ENCODE measurements at places on chromosomes 5 and 9.

DNA sequence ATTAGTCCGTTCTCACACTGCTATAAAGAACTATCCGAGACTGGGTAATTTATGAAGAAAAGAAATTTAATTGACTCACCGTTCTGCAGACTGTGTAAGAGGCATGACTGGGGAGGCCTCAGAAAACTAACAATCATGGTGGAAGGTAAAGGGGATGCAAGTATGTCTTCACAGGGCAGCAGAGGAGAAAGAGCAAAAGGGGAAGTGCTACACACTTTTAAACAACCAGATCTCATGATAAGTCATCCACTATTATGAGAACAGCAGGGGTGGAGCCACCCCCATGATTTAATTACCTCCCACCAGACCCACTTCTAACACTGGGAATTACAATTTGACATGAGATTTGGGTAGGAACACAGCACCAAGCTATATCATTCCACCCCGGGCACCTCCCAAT lies 26.6 kb downstream of the FST start:
- DNase-seq, result no peak

- DNase-seq, result no peak
Measured at GRCh38 chr5:148786456-148786855, 40.0 kb upstream of the ADRB2 start.

GRCh38 chr5:167346461-167346860 lies 945.0 kb upstream of the WWC1 start:
- no peak for DNase-seq

DNA sequence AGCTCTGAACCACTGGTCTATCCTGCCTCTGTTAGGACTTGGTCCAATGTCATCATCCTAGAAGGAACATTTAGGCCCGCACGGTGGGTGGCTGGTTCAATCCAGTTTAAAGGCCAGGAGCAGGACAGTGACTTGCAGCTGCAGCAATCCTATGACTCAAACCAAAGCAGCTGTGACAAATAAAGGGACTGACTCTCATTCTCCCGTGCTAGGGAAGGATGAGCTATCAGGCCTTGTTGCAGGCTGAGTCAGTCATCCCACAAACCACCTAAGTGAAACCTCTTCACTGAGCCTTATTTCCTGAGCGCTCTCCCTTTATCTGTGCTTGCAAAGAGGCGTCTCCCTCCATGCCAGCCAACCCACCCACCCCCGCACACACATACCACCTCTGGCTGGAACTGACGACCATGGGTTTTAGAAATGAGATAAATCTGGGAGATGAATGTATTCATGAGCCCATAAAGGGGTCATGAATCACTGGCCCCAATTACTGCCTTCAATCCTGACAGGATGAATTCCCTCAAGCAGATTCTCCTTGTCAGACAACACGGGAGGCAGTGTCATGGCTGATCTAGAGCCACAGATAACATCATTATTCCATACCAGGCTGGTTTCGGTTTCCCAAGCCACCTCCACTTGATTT lies 93.4 kb downstream of the KCNIP1 start:
- DNase-seq, result peak; percentile 4

GRCh38 chr5:165035520-165035919 lies 1530.1 kb downstream of the MAT2B start:
- no peak for DNase-seq

- DNase-seq, result no peak
Measured at GRCh38 chr5:138713247-138713646, 40.0 kb upstream of the CTNNA1 start.

GRCh38 chr9:5509573-5509972 lies 758 bp upstream of the PDCD1LG2 start:
- DNase-seq, result no peak

DNA sequence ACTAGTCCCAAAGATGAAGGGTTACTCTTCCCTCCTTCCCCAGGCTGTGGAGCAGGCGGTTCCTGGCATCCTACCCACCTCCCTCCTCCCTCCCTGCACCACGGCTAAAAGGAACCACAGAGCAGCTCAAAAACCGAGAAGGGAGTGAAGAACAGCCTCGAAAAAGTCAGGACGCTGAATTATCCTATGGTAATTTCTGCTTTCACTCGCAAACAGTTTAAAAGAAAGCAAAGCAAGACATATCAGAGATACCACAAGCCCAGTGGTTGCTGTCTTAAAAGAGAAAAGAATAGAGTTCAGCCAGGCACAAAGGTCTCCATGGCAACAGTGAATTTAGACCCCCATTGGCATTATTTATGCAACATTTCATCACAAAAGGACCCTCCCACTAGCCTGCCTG lies 315.4 kb downstream of the CTNND2 start:
- no peak for DNase-seq

GRCh38 chr5:37494756-37495155 lies 115.6 kb downstream of the WDR70 start:
- no peak for DNase-seq

DNA sequence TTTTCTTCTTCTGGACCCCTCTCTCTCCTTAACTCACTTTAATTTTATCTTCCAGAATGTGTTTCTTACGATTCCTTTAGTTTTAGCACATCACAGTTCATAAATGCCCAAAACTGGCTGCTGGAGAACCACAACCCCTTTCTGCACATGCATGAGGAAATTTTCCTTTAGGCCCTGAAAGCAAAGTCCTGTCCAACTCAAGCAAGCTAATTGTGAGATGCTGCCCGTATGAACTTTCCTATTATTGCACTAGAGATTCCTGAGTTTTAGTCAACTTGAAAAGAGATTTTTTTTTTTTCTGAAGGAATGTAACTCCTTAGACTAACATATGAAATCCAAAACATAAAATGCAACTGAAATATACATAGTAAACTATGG lies 52.1 kb upstream of the DAB2 start:
- no peak for DNase-seq

DNA sequence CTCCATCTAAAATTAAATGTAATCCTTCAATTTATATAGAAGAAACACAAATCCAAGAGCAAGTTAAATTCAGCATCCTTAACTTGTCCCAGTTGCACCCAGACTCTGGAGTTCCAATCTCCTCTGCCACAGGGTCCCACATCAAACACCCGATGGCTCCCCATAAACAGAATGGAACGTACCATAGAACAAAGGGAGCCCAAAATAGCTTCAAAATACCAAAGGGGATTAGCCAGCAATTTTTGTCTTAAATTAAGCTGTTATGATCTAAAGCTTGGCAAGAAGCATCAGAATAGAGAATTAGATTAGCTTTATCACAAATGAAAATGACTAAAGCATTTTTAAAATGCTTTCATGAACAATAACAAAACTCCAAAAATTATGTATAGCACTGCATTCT lies 112.8 kb downstream of the FANCC start:
- DNase-seq, result no peak

GRCh38 chr9:6153425-6153824 lies 62.2 kb upstream of the IL33 start:
- no peak for DNase-seq

DNA sequence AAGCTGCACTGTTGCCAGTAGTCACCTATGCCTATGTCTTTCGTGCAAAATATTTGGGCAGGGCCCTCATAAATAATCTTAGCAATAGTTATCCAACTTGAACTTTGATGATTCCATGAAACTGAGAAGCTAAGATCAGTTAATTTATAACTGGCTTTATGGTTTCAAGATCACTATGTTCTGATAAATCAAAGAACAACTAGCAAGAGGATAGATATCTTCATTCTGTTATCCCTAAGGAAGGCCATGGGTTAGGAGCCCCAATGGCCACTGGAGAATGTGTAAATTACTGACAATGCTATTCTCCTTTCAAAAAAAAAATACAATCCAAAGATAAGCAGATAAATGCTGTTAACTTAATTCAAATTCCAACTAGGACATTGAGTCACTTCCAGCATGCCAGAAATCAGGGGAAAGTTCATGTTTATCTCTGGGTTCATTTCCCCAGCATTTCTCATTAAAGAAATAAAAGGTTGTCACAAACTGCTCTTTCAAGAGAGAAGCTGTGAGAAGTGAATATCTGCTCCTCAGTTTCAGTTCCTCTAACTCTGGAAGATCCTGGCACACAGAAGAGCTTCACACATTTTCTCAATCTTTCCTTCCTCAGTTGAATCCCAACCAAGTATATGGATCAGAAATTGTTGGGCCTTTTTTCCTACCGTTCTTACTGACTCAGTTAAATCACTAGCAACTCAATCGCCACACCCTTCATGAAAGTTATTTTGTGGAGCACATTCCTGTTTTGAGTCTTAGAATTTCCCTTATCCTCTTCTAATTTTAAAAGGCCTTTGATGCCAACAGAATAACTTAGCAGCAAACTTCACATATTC lies 59.6 kb upstream of the SLC1A1 start:
- DNase-seq, result no peak

DNA sequence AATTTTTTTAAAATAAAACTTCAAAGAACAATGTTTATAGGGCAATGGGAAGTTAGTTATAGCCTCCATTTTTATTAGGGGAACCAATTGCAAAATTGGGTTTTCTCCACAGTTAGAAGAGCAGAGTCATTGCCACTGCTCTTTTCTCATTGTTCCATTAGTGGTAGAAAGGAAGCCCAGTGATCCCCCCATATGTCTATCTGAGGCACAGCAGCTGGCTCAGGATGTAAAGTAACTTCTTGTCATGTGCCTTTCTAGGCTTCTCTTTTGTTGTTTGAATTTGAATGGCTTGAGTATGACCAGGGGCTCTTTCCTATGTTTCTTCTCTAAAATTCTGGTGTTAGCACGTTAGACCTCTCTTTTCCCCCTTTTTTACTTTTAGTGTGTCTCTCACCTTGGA lies 61.2 kb downstream of the UBAP1 start:
- no peak for DNase-seq

DNA sequence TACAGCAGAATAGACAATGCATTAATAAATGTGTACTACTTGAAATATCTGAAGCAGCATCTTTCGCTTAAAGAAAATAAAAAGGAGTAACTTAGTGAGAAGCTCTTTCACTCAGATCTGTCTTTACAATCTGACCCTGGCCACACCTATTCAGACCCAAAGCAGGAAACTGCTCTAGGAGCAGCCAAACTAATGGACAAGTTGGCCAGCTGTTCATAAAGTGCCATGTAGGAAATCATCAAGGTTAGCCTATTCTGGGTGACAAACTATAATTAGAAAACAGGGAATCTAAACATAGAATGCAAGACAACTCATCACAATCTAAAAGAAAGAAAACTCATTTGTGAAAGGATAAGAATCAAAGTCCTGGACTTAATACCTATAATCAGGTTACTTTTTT lies 101.3 kb downstream of the AGTPBP1 start:
- DNase-seq, result no peak

DNA sequence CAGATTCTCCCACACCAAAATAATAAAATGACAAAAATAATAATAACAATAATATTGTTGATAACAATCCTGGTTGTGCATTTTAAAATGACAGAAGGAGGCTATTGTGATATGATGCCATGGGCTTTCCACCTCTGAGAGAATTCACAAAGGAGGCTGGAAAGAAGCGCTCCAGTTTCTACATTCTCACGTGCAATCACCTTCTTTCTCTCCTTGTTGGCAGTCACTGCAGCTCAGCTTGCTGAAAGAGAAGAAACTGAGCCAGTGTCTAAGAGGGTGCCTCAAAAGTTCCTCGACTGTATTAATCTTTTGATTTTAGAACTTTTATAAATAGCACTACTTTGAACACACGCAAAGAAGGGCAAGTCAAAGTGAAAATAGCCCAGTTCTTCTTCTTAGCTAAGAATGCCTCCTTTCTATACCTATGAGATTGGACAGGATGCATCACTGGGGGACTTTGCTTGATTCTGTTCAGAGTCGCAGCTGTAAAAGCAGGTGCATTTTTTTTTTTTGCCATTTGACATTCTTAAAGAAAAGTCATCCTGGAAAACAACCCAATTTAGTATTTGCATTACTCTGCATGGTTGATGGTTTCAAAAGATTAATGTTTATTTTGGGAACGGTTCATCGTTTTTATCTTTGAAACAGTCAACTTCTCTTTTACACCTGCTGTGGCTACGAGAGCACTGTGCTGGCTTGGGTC lies 12.4 kb upstream of the SUB1 start:
- DNase-seq, result no peak

DNA sequence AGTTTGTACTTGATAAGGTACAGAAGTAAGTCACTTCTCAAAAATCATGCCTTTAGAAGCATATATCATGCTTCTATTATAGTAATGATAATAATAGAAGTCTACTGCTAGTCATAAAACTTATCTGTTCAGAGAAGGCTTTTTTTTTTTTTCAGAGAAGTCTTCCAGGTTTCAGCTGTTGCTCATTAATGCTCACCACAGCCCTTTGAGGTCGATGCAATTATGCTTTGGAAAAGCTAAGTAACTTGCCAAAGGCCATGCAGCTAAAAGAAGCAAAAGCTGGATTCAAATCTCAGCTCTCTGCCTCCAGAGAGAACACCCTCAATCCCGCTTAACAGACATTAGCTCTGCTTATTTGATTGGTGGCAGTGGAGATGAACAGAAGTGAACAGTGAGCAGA lies 150.8 kb downstream of the DOCK8 start:
- DNase-seq, result no peak

- peak; percentile 5 for DNase-seq
Measured at GRCh38 chr5:133245191-133246052, 193.6 kb downstream of the HSPA4 start.

DNA sequence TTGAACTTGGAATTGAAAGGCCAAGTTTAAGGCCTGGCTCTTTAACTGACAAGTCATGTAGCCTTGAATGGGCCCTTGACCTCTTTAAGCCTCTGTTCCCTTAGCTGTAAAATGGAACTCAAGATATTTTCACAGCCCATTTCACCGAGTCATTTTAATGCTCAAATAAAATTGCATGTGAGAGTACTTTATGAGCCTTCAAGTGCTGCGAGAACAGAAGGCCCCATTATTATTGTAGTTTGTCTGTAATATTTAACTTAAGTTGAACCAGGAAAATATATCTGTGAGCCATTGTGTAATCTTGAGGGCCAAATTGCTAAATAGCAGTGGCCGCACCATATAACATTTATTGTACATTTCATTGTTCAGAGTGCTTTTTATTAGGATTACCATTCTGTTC lies 249.9 kb downstream of the NTRK2 start:
- no peak for DNase-seq

GRCh38 chr5:68464424-68464823 lies 248.9 kb downstream of the PIK3R1 start:
- peak; percentile 57 for DNase-seq

DNA sequence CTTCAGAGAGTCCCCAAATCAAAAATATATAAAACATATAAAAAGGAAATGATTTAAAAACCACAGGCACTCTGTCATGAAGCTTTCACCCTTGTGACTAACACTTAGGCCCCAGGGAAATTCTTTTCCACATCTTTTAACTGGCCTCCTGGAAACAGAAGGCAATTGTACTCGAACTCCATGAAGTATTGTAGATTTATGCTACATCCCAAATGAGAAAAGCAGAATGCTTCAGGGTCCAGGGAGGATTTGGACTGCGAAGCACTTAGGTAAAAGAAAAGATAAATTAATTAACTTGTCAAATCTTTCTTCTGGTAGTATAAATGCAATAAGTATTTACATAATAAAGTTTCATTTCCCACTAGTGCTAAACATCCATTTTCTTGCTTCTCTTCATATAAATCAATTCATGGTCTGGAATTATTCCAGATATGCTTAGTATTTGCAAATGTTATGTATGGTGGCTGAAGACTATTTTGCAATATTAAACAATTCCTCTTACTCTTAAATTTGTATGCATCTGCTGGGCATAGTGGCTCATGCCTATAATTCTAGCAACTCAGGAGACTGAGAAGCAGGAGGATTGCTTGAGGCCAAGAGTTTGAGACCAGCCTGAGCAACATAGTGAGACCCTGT lies 64.9 kb upstream of the ELL2 start:
- no peak for DNase-seq

GRCh38 chr9:95030920-95031642 lies 286.4 kb downstream of the FANCC start:
- DNase-seq, result no peak

Data from stimulated activated naive CD4-positive, alpha-beta T cell treated with Interleukin-2 at 50 U/mL for 16 hours (primary cell).